ENCODE measurements at places on chromosomes 2 and 18.

DNA sequence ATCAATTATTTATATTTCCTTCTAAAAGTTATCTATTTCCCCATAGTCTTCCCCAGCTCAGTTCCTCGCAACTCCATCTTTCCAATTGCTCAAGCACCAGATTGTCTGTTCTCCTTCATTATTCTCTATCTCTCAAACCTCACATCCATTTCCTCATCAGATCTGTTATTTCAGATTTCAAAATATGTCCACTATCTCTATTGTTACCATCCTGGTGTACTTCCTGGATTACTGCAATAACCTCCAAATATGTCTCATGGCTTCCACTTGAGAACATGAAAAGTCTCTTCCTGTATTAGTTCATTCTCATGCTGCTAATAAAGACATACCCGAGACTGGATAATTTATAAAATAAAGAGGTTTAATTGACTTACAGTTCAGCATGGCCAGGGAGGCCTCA is 641.7 kb upstream of the ZEB2 start:
- no peak for DNase-seq

GRCh38 chr2:180955101-180955500 is 25.3 kb upstream of the UBE2E3 start:
- DNase-seq = no peak

DNA sequence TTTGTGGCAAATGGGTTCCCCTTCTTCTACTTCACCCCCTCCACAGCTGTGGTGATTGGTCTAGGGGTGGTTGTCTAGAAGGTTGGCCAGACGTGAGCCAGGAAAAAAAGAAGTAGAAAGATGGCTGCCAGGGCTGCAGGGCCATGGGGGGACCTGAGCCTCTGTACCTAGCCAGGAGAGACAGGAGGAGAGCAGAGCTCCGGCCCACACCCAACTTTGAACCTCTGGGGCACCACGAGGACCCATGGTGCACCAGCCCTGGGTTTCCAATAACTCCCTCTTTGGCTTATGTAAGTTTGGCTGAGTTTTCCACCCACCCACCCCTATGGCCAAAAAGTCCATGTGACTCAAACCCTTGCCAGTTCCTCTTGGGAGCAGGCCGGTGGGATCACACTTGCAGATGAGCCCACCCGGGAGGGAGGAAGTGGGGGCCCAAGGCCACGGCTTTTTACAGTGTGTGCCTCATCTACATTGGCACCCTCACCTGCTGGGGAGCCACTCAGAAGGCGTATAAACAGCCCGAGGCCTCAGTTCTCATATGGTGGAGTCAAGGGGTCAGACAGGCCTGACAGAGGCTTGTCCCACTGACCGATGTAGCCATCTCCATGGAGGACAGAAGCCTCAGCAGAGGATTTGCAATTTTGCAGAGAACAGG is 293.1 kb upstream of the HDAC4 start:
- no peak for DNase-seq

GRCh38 chr2:2046497-2046896 is 284.6 kb downstream of the MYT1L start:
- DNase-seq = no peak

DNA sequence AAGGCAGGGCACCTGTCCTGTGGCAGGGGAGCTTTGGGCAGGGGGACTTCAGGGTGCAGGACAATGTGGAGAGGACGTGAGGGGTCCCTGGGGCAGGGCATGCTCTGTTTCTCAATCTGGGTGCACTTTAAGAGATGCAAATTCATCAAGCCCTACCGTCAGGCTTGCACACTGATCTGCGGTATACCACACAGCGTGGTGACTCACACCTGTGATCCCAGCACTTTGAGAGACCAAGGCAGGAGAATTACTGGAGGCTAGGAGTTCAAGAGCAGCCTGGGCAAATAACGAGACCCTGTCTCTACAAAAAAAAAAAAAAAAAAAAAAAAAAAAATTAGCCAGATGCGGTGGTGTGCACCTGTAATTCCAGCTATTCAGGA is 10.2 kb upstream of the GPC1 start:
- no peak for DNase-seq

GRCh38 chr2:136530146-136530545 is 235.2 kb upstream of the THSD7B start:
- no peak for DNase-seq

GRCh38 chr2:58925676-58926081 is 684.6 kb upstream of the FANCL start:
- no peak for DNase-seq

GRCh38 chr2:48461721-48462120 is 68.2 kb upstream of the STON1 start:
- no peak for DNase-seq

GRCh38 chr2:16201848-16202247 is 261.5 kb downstream of the MYCN start:
- no peak for DNase-seq

- DNase-seq = no peak
Measured at GRCh38 chr18:55838841-55839240, 250.8 kb upstream of the TCF4 start.

DNA sequence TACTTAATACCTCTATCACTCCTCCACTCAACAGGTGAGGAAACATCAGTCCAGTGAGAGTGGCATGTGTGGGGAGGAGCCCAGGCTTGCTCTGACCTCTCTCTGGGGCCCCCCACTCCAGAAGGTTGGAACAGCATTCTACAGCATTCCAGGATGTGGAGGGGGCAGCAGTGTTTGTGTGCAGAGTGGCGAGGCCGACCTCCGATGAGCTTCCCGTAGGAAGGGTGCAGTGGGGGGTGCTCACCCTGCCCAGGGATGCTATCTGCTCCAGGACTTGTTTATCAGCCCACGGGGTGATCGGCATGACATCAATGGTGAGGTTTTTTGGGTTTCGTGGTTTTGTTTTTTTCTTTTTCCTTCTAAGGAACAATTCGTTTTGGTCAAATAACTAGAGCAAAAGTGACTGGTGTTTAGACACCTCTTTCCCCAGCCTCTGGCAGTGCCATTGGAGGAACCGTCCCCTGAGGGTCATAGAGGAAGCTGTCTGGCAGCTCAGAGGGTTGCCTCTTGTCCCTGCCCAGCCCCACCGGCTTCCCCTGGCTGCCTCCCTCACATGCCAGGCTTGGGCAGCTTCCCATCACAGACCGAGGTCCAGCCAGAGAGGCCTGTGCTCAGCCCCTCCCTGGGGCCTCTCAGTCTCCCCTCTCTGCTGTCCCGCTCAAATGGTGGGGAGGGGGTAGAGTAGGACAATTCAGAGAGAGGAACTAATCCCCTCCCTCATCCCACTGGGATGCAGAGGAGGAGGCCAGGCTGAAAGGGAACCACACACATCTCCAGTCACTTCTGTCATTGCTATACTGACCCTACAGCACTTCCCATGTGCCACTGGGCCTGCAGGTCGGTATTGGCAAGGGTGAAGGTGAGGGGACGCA is 96.5 kb downstream of the ZFP36L2 start:
- DNase-seq = no peak

GRCh38 chr18:51811883-51812282 is 528.1 kb upstream of the DCC start:
- no peak for DNase-seq

- DNase-seq = no peak
Measured at GRCh38 chr18:46939337-46939963, 22.0 kb downstream of the KATNAL2 start.

DNA sequence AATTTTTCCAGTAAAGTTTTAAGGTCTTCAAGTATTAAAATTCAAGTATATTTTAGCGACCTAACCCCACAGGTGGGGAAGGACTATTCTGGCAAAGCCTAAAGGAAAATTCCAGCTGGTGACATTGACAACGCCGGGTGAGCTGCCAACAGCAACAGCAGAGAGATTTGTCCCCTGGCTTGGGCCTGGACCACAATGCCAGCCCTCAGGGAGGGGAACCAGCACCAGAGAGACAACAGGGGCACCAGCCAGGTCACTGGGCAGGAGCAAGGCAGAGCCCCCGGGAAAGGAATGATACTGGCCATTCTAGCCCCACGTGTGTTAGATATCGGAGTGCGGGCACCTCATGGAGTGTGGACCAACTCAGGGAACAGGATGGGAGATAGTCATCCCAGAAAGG is 95.7 kb downstream of the ARMC9 start:
- DNase-seq = no peak

DNA sequence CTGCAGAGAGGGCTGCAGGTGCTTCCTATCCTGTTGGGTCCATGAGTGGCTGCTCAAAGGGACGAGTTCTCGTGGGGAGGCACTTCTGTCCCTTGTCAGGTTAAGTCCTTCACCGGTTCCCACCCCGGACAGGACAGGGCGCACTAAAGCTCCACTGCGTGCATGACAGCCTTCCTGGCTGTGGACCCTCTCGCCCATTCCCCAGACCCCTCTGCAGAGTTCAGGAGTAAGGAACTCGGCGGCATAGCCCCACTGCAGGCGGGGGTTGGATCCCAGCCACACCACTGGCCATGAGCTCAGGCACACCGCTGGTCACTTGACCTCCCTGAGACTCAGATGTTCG is 147.5 kb upstream of the ID2 start:
- no peak for DNase-seq

DNA sequence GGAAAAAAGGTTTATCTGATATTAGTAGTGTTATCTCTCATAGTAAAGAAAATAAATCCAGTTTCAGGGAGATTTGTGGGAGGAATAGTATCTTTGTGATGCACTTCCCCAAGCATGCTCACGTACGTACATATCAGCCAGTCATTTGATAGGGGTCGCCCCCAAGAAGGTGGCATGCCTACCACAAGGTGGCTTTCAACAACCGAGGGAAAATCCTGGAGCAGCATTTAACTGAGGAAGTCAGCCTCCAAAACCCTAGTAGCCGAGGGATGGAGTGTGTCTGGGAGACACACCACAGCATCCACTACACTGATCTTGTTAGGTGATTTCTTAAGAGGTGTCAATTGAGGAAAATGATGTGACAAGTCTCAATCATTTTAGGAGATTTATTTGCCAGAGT is 623.9 kb downstream of the NYAP2 start:
- DNase-seq = no peak

GRCh38 chr18:8501044-8501443 is 108.2 kb upstream of the RAB12 start:
- no peak for DNase-seq

DNA sequence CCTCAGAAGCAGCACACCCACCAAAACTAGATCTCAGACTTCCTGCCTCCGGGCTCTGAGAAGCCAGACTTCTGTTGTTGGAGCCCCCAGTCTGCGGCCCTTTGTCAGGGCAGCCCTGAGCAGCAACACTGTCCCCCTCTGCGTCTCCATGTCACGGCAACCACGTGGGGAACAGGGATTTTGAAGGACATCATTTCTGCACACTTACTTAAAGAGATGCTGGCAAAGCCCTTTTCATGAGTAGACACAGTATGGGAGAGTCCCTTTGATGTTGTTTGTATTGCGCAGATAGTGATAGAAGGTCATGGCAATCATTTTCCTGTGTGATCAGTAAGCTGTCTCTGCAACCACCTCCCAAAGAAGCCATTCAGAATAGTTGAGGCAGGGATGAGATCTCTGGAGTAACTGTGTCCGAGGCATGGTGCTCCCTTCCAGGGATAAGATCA is 69.1 kb upstream of the ID2 start:
- no peak for DNase-seq

DNA sequence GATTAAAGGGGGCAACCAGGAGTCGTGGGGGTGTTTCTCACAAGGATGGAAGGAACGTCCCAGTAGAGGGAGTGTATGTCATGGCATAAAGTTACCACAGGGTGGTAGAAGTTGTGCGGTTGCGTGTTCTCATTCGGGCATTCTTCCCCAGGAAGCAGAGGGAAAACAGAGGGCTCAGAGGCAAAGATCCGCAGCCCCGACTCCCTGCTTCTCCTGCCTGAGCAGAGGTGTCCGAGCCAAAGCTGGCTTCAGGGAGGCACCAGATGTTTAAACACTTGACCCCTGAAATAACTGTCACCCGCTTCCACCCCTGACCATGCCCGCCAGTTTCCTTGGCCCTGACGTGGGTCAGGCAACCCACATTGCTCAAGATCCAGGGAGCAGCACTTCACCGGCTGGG is 83.7 kb downstream of the EN1 start:
- no peak for DNase-seq

GRCh38 chr2:128714285-128714684 is 395.6 kb upstream of the HS6ST1 start:
- DNase-seq = no peak

GRCh38 chr2:105144152-105144940 is 97.2 kb upstream of the GPR45 start:
- no peak for DNase-seq

- DNase-seq = no peak
Measured at GRCh38 chr18:56326336-56327072, 311.9 kb downstream of the TXNL1 start.

GRCh38 chr2:227160164-227160563 is 3.8 kb downstream of the COL4A4 start:
- DNase-seq = no peak

- DNase-seq = no peak
Measured at GRCh38 chr2:163692611-163693482, 43.0 kb downstream of the FIGN start.

DNA sequence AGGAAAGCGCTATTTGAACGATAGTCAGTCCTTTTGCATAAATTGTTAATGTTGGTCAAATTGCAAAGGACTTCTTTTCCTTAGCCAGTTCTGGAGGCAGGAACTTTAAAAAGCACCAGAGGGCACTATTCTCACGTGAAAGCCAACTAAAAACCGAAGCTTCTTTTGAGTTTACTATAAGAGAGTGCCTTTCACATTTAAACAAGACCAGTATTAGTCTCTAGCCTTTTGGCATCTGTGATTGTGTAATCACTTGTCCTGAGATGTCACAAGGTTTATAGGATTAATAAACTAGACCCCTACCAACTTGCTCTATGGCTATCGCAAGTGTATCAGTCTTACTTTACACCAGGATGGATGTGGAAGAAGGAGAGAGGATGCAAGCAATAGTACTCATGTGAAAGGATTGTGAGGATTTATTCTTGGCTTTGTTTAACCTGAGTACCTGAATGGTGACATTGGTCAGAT is 14.4 kb upstream of the STAT4 start:
- DNase-seq = peak; percentile 54

- DNase-seq = peak; percentile 97
Measured at GRCh38 chr2:10935953-10936942, 24.5 kb downstream of the KCNF1 start.

DNA sequence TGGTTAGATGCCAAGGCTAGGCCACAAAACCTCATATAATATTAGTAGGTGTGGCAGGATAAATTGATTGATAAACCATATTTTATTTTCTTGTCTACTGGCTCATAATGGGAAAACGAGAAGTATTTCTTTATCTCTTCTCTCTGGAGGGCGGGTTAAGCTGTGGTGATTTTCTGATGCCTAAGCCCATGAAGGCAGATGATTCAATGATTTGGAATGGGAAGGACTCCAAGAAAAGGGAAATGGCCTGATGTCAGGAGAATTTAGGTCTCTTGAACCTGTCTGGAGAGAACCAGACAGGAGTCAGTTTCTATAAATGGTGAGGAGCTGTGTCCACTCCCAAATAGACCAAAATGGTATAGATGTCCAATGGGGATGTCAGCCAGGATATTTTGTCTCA is 18.7 kb upstream of the MAP4K3 start:
- DNase-seq = no peak

GRCh38 chr2:134408386-134408785 is 154.5 kb downstream of the MGAT5 start:
- no peak for DNase-seq

Data from NCI-H460 (cell line).